Hepatocyte (in vitro differentiated cells): ENCODE measurements at places on chromosomes 3 and 15. TPM values are rescaled to one million over a fixed set of nuclear protein-coding genes. Genes with fewer than 3 reads are reported as not detected.

CLDN1 gene
- 106 and 123 TPM in 2 replicates for total RNA-seq

CEMIP gene
- total RNA-seq = 2.1 and 2.3 TPM in 2 replicates

ROBO2 gene
- total RNA-seq = 13.0 and 14.3 TPM in 2 replicates

FAM43A gene
- 18.9 and 20.3 TPM in 2 replicates for total RNA-seq

PDCD10 gene
- total RNA-seq = 88.7 and 89.6 TPM in 2 replicates

C3orf49 gene
- not detected in 2 replicates for total RNA-seq

ACOX2 gene
- total RNA-seq = 20.1 and 26.2 TPM in 2 replicates

GOLGA6L24 gene
- not detected in 2 replicates for total RNA-seq

GRCh38 chr3:117842086-117842485 is 1132.5 kb downstream of the TUSC7 start:
- no peak for DNase-seq

GRCh38 chr3:85706130-85706529 is 747.3 kb downstream of the CADM2 start:
- no peak for DNase-seq

DNA sequence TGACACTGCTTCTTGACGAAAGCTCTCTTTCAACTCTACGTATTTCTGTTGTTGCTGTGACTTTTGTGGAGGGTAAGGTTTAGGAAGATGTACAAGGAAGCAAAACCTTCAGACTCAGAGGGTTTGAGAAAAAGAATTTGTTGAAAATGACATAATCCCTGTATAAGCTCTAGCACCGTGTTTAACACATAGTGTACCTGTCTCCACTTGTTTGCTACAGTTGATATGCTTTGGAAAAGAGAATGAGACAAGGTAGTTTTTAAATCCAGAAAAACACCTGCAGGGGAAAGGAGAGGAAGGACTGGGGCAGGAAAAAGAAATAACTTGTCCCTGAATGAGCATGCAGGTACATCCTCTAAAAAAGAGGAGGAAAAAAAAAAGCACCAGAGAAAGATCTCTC is 29.6 kb upstream of the CP start:
- no peak for DNase-seq

DNA sequence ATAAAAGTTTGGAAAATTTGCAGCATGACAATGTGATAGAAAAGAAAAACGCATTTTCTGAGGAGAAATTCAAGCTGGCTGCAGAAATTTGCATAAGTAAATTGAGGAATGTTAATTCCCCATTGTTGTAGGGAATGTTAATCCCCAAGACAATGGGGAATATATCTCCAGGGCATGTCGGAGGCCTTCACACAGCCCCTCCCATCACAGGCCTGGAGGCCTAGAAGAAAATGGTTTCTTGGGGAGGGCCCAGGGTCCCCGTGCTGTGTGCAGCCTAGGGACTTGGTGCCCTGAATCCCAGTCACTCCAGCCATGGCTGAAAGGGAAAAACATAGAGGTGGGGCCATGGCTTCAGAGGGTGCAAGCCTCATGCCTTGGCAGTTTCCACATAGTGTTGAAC is 101.1 kb downstream of the BOC start:
- no peak for DNase-seq

DNA sequence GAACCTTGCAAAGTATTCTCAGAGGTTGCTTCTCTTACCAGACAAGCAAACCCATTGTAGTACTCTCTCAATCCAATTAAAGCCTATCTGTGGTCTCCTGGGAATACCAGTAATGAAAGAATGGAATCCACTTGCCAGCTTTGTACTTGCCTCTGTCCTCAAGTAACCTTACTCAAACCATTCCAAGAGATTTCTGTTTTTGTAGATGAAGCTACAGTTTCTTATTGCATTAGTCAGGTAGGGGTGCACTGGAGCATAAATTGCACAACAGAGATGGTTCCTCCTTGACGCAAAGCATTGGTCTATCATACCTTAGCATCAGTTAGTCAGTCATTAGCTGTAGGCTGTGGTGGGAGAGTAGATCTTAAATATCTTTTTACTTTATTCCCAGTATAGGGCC is 52.9 kb downstream of the BTLA start:
- DNase-seq = no peak

GRCh38 chr3:53585049-53585448 is 90.6 kb downstream of the CACNA1D start:
- DNase-seq = no peak

DNA sequence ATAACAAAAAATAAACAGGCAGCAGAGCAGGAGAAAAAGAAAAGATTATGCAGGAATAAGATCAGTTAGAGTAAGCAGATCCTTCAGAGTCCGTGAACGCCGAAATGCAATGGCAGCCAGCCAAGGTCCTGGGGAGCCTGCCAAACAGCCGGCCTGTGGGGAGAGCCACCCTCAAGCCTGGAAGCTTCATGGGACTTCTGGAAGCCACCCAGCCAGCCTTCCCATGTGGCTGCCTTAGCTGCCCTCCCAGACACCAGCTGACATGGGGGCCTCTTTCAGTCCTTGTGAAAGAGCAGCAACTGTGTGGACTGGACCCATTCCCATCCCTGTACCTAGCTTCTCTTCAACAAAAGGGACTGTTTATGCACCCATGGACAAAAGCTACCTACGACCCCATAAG is 64.9 kb upstream of the RAD18 start:
- peak; percentile 64 for DNase-seq

DNA sequence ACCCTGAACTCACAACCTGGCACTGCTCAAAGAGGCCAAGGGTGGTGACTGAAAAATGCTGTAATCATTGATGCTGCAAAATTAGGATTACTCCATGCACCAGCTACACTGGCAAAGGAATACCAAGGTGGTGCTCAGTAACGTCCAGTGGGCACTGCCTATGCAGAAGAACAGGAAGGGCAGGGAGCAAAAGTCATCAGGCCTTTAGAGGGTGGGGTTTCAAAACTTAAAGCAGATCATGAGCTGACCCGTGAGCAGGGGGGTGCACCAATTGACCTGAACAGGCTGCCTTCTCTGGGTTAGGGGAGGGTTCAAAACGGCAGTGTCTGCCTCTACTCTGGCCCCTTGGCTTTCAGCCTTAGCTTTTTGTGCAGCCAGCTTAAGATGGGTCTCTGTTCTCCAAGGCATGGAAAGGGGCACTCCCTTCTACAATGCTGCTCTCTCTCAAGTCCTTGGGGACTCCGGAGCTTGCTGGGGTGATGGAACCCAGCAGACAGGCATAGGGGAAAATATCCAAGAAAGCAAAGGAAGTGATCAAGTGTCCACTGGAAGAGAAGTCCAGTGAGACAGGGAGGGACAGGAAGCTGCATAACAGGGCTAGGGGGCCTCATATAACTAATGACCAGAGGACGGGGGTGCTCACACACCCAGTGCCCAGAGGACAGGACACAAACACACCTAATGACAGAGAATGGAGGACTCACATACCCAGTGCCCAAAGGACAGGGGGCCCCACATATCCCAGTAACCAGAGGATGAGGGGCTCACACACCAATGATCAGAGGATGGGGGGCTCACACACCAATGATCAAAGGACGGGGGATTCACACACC is 11.4 kb downstream of the RAB6B start:
- no peak for DNase-seq

GRCh38 chr3:114850898-114851297 is 296.2 kb downstream of the ZBTB20 start:
- DNase-seq = no peak

GRCh38 chr15:96595951-96596350 is 265.5 kb downstream of the NR2F2 start:
- DNase-seq = peak; percentile 20

- no peak for DNase-seq
Observed at GRCh38 chr3:126216416-126216815, 36.0 kb upstream of the ALDH1L1 start.

GRCh38 chr3:18238332-18238731 is 186.8 kb downstream of the SATB1 start:
- DNase-seq = no peak

DNA sequence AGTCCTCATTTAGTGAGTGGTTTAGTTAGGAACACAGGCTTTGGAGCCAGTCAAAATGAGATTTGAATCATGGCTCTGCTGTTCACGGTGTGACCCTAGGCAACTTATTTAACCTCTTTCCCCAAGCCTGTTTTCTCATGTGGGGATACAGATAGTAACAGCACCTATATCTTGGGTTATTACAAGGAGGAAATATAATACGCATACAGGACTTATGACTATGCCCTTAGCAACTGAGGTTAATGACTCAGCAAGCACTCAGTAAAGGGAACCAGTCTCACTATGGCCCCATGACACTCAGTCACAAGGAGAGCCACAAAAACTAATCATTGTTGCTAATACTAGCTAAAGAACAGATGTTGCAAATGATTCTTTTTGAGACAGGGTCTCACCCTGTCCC is 45.9 kb downstream of the SUMF1 start:
- DNase-seq = no peak

GRCh38 chr3:47362701-47363100 is 18.1 kb upstream of the PTPN23 start:
- no peak for DNase-seq

GRCh38 chr3:170701696-170702678 is 116.1 kb upstream of the SLC7A14 start:
- no peak for DNase-seq

GRCh38 chr15:49902685-49903501 is 216.1 kb downstream of the ATP8B4 start:
- no peak for DNase-seq

DNA sequence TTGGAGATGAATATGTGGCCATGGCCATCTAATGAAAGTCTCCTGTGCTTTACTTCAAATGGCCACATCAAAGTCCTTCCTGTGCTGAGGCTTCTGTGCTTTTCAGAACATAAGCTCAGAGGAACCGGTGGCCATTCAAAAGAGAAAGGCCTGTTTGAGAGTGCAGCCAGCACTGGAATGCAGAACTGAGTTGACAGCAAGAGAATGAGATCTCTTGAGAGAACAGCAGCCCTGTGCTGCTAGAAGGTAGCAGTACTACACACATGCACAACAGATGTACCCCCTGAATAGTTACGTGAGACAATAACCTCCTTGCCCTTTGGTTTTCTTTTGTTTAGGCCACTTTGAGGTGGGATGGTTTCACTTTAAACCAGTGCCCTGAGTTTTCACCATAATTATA is 292.5 kb downstream of the PTPRG start:
- no peak for DNase-seq

DNA sequence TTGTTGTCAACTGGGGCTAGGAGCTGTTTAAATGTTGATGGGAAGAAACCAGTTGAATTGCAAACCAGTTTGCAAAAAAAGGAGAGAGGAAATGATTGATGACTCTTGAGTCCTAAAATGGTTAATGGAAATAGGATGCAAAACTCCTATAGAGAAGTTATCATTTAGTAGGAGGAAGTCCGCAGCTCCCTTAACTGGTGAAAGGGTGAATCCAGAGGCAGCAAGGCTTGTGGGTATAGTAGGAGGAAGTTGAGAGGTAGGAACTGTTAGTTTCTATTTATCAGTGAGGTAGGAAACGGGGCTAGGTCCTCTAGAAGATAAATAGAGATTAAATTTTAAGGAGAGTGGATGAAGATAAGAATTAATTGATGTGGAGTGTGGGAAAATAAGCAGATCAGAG is 15.4 kb downstream of the IREB2 start:
- DNase-seq = no peak

GRCh38 chr3:115885621-115886020 is 262.3 kb downstream of the GAP43 start:
- DNase-seq = peak; percentile 18

DNA sequence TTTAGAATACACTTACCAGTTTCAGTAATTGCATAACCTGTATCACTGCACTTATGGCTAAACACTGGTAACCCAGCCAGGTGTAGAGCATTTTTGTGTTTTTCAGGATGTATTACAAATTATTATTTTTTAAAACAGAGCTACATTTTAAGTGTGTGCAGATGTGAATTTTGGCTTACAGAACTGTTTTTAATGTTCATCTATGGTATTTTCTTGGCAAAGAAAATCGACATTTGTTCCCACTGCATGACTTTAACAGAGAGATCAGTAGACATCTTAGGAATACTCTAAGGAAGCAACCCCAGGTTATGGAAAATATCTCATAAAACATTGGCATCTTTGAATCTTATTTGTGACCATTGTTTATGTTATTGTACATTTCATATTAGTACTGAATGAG is 73.3 kb downstream of the ATP13A4 start:
- no peak for DNase-seq

DNA sequence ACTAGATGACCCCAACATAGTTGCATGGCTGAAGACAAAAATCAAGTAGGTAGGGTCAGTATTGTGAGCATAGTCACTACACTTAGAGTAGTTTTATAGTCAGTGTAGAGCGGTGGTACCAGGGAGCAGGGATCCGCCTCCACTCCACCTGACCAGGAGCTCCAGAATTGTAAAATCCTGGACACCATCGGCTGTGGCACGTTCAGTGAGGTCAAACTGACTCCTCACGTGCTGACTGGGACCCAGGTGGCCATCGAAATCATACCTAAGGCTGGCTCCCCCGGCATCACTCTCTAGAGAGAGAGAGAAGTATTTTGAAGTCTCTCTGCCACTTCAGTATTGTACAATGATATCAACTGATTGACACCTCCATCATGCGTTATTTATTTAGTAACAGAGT is 59.7 kb upstream of the TAMM41 start:
- no peak for DNase-seq

- DNase-seq = no peak
Observed at GRCh38 chr3:122374034-122374433, 9.0 kb downstream of the MIX23 start.

DNA sequence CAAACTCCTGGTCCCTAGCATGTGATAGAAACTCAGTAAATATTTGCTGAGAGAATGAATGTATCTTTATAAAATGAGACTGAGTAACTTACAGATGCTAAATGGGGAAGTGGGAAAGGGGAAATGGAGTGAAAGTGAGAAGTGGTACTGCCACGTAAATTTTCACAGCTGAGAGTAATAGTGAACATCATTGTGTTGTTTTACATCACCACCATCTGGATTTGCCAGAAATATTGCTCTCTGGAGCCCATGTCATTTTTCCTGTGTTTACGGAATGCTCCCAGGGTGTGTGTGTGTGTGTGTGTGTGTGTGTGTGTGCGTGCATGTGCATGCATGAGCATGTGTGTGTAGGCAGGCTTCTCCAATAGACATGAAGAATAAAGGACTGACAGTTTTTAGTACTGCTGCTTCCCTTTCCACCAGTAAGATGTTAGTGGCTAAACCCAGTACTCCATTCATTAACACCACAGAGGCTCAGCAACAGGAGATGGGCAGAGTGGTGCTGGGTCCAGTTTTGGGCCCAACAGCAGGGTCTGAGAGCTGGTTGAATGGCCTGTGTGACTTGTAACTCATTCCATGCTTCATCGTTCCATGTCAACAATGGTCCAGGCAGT is 57.3 kb downstream of the DIPK2A start:
- no peak for DNase-seq

DNA sequence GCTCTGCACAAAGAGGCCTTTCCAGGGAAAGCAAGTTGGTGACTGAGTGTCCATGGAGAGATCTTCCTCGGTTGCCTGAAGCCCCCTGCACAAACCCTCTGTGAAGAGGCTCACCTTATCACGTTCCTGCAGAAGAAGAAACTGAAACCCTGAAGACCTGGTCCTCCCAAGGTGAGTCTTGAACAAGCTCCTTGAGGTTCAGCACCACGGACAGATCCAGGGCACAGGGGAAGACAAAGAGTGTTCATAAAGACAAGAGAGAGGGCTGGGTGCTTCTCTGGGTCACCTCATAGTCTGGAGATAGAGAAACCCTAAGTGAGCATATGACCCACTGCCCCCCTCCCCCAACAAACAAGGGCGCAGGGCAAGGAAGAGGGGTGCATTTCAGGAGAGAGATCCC is 21.7 kb upstream of the TBC1D21 start:
- DNase-seq = peak; percentile 86
